Stimulated activated CD8-positive, alpha-beta memory T cell treated with anti-CD3 and anti-CD28 coated beads, Interleukin-15, amount 100 ng/mL, for 48 hours (primary cell): ENCODE measurements at places on chromosomes 7 and 10.

GRCh38 chr7:37439653-37440026, 9.0 kb downstream of the ELMO1 start:
- no peak for DNase-seq

DNA sequence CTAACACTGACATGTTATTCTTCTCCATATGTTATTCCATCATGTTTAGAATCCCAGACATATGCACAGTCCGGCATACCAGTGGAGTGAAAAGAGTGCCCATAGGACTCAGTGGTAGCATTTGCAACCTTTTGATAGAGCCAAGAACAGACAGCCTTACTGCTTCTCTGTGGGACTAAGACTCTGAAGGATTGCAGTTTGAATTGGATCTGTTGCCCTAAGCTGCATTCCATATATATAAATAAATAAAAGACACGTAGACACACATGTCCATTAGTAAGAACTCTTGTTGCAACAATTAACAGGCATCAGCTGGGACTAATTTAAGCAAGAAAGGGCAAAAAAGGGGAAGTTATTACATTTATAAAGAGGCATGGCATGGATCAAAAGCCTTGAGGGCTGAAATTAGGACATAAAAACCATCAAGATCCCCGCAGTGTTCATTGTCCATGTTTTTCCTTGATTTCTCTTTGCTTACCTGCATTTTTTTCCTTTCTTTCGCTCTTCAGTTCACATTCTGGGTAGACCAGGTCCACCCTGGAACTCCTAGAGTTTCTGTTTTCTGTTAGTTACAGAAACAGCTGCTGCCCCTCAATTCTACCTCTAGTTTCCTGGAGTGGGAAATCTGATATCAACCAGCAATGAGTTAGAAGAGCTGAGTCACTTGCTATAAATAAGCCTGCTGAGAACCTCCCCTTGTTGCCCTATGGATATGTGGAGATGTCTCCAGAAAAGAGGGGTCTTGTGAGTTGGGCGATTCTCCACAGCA, 132.4 kb downstream of the SORCS1 start:
- DNase-seq, result no peak

- no peak for DNase-seq
These were observed 21.5 kb upstream of the NAMPT start for GRCh38 chr7:106306256-106306655.

DNA sequence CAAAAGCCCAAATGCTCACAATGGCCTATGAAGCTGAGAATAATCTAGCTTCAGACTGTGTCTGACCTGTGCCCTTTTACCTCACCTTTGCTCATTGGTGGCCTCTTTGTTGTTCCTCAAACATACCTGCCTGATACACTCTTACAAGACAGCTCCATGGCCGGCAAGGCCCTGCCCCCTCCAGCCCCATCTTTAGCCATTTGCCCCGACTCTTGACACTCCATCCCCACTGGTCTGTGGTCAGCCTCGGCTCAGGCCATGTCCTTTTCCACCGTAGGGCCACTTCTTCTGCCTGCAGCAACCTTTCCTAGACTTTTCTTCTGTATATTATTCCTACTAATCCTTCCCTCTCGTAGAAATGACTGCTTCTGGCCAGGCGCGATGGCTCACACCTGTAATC, 265.2 kb downstream of the RPS24 start:
- no peak for DNase-seq

DNA sequence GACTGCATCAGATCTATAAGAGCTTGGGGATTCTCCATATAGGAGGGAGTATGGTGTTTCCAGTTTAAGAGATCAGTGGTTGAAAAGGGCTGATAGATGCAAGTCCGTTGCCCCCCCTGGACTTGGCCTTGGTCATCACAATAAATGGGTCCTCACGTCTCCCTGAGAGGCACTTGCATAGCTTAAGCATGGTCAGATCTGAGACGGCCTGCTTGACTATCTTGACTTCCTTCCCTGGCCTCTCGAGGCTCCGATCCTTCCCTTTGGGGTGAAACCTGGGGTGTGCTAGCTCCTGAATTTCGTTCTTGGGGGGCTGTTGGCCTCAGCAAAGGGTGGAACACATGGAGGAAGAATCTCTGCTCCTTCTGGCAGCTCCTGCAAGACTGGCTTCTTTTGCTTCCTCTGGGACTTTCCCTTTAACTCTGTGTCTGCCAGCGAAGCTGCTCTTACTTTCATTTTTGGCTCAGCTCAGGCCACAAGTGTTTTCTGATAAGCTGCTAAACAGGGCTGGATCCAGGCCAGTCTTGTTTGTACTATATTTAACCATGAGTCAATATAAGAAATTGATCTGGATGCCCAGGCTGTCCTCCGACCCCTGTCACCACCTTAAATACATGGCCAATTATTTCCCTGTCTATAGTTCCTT, 11.2 kb upstream of the ZNF485 start:
- no peak for DNase-seq

GRCh38 chr10:114337510-114338462, 66.5 kb downstream of the AFAP1L2 start:
- peak; percentile 74 for DNase-seq

- no peak for DNase-seq
These were observed 183.4 kb downstream of the HTR7 start for GRCh38 chr10:90674461-90674860.
